ENCODE measurements at places on chromosomes 4 and X. TPM values are rescaled to one million over a fixed set of nuclear protein-coding genes. Genes with fewer than 3 reads are reported as not detected.

DNA sequence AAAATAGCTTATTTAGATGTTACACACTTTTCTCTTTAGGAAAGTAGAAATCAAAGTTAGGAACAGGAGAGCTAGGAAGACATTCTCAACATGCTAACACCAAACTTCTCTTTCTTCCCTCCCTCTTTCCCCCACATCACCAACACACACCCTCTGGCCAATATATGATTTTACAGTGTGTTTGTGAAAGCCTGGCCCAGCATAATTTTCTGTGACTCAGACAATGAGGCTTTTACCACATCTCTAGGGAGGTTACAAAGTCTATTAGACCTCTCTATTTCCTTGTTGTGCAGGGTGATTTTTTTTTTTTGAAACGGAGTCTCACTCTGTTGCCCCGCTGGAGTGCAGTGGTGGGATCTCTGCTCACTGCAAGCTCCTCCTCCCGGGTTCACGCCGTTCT lies 189.9 kb downstream of the AASDH start:
- no peak overlapping the region for H3K4me3 ChIP-seq
- DNase-seq, result peak; percentile 50
- H3K27me3 ChIP-seq, result no peaks in the 10 kb centered on the region
- H3K36me3 ChIP-seq, result no peaks in the 10 kb centered on the region
- peak overlapping the region; percentile 83 for H3K27ac ChIP-seq

DNA sequence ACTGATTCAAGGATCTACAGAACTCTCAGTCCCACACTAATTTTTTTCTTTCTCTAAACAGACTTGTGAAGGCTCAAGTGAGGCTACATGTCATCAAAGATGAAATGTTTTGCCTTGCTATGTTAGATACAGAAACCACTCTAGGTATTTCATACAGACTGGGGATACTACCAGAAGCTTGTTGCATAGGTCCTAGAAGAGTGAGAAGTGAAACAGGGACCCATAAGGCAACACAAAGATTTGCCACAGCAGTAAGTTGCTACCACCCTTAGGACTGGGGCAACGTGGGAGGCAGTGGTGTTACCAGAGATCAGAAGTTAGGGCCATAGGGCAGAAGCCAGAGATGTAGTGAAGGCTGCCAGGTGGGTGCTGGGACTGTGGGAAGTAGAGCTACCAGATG lies 50.7 kb upstream of the MID1IP1 start:
- no peaks in the 10 kb centered on the region for H3K36me3 ChIP-seq
- no peak for DNase-seq
- H3K27ac ChIP-seq, result no peak overlapping the region
- no peaks in the 10 kb centered on the region for H3K27me3 ChIP-seq
- H3K4me1 ChIP-seq, result no peaks in the 10 kb centered on the region

Gene GRK4
- total RNA-seq, result 4.9 TPM

Gene HSFX4
- not detected for total RNA-seq

Gene TMEM187
- total RNA-seq, result 7.4 TPM

Data from hepatocyte (in vitro differentiated cells).